LNCaP clone FGC (cell line): ENCODE measurements at places on chromosomes 5 and 9.

DNA sequence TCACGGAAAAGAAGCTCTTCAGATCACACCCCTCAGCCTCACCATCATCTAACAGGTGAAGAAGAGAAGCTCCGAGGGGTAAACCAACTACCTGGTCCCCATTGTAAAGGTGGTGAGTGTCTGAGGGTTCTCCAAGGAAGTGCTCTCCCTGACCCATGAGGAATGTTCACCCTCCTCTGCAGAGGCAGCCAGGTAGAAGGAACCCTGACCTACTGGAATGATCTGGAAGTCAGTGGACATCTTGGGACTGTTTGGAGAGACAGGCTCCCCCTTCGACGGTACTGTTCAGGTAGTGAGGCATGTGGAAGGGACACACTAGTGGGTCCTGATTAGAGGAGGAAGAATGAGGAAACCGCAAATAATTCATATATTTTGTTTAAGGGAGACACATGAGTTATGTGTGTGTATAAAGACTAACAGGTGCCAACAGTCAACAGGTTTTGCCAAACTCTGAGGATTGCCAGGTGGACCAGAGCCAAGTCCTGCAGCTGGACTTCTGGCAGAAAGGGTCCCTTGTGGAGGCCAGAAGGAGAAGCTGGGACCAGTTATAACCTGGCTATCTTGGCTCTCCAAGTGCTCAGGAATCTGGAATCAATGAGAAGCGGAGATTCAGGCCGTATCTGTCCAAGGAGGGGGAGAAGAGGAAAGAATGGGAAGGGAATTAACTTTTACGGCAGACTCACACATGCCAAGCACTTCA, 3.0 kb upstream of the ZBTB34 start:
- peak; percentile 63 for DNase-seq

GRCh38 chr9:4226331-4227250, 73.3 kb downstream of the GLIS3 start:
- DNase-seq: no peak

GRCh38 chr5:74916831-74917710, 50.9 kb upstream of the FAM169A start:
- DNase-seq: peak; percentile 51

GRCh38 chr5:78552729-78553342, 95.7 kb downstream of the LHFPL2 start:
- DNase-seq: no peak

GRCh38 chr9:68872026-68872501, 141.8 kb downstream of the PRKACG start:
- no peak for DNase-seq

DNA sequence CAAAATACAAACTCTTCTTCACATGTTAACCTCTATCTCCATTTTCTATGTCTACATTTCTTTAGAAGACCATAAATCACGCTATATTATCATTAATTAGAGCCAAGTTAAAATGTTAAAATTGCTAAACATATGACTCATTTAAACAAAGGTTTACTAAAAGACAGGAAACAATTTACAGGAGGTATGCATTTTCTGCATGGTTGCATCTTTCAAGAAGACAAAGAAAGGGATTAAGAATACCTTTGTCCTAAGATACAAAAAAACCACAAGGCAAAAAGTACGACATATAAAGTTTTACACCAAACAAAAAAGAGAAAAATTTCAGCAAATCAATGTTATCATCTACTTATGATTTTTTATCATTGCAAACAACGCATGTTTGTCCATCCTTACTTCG, 324.4 kb downstream of the PDE4D start:
- no peak for DNase-seq

GRCh38 chr9:103755986-103756385, 338.1 kb upstream of the SMC2 start:
- no peak for DNase-seq

DNA sequence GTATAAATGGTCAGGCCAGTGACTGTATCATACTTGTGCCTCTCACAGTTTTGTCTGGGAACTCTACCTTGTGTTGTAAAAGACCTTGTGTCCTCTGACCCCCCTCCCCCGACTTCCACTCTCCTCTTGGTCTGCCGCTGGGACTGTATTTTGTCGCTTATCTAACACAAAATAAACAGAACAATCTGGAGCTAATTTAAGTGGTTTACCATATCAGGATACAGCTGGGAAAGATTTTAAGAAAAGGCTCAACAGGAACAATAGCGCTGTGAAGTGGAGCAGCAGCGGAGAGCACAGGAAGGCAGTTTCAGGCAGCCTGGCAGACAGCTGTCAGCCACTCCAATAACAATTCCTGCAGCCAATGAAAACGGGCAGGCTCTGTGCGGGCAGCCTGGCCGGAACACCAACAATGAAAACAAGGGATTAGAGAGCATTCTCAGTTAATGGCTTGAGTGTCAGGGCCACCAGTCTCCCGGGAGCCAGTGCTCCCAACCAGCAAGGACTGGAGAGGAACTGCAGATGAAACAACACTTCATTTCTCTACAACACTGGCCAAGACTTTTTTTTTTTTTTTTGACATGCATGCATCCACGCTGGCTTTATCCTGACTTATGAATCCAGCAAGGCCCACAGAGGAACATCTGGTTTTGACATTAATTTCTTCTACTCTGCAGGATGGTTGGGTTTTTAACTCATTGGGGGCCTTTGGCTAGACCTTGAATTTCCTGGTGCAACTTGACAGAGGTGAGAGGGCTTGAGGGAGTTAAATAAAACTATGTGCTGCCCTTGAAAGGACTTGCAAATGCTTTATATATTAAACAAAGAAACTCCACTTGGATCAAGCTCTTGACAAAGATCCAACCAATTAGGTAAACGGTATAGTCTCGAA, 76.7 kb downstream of the ARSB start:
- no peak for DNase-seq

DNA sequence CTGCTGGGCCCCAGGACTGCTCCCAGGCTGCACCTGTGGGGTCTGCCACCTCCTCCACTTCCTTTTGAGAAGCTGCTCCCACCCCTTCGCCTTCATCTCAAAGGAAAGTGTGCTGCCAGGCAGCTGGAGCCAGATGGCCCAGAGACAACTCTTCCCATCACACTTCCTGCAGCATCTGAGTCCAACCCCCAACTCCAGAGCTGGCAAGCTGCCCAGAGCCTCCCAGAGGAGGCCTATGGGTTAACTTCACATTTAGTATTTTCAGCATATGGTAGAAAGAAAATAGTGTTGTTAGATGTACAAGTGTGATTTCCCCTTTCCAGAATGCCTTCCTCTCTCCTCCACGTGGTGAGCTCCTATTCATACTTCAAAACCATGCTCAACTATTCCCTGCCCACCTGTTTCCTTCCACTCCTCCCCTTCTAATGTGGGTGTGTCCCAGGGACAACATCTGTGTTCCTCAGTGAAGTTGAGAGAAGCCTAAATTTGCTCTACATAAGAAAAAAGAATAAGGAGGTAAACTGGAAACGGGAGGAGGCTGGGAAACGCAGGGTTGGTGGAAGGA, 38.6 kb upstream of the KCNMB1 start:
- DNase-seq: no peak

- no peak for DNase-seq
Measured at GRCh38 chr5:128757196-128757959, 207.9 kb upstream of the SLC27A6 start.

- DNase-seq: no peak
Measured at GRCh38 chr5:17228821-17229291, 11.4 kb downstream of the BASP1 start.

- no peak for DNase-seq
Measured at GRCh38 chr9:684941-685340, 156.6 kb upstream of the DMRT1 start.
